ENCODE measurements at places on chromosomes 5 and 9. TPM values are rescaled to one million over a fixed set of nuclear protein-coding genes. Genes with fewer than 3 reads are reported as not detected.

DNA sequence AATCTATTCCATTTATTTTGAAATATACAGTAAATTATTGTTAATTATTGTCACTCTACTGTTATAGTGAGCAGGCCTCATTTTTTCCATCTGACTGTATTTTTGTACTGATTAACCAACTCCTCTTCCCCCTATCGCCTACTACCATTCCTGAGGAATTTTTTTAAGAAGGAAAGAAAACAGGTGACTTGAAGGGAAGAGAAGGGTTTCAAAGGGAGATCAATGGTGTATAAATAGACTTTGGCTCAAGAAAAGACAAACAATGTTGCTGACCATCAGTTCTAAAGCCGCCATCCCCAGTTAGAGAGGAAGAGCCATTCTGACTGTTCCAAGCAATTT, 69.7 kb downstream of the BAAT start:
- no peak for DNase-seq

DNA sequence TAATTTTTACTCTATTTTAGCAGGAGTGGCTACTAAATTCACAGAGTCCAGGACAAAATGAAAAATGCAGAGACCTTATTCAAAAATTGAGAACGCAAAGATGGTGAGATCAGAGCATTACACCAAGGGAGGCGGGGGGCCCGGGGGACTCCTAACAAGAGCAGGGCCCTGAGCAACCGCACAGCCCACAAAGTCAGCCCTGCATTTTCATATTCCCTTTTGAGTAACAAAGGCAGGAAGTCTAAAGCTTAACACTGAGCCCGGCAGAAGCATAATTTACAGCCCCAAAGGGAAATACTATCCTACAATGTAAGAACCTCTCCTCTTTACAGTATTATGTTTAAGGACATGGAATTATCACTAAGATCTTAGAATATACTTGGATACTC, 69.4 kb downstream of the TLE1 start:
- DNase-seq = no peak

DNA sequence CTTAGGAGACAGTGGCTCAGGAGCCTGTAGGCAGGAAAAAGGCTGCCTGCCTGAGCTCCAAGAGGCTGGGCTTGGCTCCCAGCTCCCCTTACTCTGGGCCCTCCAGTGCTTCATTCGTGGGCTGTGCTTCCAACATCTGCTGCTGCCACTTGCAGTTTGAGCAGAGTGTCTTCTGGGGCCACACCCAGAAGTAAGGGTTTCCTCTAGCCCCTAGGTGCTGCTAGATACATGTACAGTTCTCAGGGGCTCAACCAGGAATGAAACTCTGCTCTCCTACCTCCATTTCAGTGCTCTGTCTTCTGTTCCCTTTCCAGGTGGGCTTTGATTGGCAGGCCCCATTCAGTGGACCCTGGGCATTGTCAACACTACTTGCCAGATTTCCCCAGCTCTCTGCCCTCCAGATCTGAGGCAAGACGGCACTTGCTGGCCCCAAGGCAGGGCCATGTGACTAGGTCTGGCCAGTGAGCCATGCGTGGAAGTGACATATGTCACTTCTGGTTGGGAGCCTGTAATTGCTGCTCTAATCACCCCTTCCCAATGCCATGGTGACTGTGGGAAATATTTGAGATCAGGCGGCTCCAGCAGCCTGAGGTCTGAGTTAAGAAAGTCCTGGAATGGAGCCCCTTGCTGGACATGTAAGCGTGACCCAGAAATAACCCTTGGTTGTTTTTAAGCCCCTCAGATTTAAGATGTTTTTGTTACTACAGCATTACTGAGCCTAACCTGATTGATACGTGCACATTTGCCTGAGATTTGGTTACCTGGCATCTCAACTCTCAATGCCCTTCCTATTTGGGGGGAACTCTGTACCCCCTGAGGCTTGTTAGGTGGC, 9.4 kb upstream of the BOD1 start:
- DNase-seq = no peak

DNA sequence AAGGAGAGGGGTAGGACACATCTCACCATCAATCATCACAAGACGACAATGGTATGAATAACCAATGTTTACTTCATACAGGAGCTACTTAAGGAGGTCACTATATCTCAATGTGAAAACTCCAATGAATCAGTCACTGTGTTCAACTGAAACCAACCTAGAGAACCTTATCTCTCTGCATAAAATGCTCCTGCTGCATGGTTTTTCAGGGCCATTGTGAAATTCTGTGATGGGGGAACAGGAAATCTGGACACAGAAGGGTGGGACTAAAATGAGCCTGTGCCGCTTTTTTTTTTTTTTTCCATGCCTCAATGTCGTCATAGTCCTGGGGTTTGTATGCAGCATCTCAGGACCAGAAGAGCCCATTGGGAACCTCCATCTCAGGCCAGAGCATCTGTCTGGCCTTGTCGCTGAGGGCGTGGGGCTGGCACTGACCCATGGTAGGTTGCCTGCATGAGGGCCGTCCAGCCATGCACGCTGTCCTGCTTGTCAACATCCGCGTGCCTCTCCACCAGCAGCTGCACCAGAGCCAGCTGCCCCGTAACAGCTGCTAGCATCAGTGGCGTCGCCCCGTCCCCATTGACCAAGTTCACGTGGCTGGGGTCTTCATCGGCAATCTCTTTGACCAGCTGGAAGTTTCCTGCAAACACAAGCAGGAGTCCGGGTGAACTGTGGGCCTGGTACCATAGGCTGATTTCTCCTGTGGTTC, 12.7 kb downstream of the ANKS6 start:
- DNase-seq = peak; percentile 14

- DNase-seq = no peak
Measured at GRCh38 chr5:59466271-59466670, 427.3 kb downstream of the PDE4D start.

GRCh38 chr5:93954421-93955069, 213.1 kb upstream of the POU5F2 start:
- no peak for DNase-seq

The BARHL1 gene
- total RNA-seq = not detected

- no peak for DNase-seq
Measured at GRCh38 chr9:86315078-86315477, 32.7 kb upstream of the ISCA1 start.

DNA sequence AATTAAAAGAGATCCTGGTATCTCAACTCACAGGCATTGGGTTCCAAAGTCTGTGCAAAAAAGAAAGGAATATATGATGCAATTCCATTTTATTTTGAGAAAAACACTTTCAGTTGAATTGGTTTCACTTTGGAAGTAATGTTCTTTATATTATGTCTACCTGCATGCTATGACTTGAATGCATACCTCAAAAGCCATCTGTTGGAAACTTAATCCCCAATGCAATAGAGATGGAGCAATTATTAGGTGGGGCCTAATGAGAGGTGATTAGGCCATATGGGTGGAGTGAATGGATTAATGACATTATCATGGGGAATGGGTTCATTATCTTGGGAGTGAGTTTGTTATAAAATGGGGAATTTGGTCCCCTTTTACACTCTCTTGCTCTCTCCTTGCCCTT, 293.3 kb downstream of the CSNK1G3 start:
- no peak for DNase-seq

DNA sequence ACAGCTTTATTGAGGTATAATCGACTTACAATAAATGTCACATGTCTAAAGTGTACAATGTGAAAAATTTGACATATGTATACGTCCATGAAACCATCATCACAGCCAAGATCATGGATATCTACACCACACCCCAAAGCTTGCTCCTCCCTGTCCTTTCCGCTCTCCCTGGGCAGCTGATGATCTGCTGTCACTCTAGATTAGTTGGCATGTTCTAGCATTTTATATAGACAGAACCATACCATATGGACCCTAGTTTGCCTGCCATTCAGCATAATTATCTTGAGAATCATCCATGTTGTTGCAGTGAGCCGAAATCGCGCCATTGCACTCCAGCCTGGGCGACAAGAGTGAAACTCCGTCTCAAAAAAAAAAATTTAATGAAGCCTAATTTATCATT, 42.5 kb downstream of the ERGIC1 start:
- no peak for DNase-seq

DNA sequence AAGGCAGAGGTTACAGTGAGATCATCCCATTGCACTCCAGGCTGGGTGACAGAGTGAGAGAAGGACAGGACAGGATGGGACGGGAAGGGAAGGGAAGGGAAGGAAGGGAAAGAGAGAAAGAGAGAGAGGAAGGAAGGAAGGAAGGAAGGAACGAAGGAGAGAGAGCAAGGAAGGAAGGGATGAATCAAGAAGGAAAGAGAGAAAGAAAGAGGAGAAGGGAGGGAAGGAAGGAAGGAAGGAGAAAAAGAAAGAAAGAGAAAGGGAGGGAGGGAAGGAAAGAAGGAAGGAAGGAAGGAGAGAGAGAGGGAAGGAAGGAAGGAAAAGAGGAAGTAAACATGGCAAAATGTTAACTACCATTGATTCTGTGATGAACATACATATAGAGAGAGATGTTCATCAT, 28.8 kb downstream of the SGTB start:
- DNase-seq = no peak

The MAPK9 gene
- 50.2 TPM for total RNA-seq

DNA sequence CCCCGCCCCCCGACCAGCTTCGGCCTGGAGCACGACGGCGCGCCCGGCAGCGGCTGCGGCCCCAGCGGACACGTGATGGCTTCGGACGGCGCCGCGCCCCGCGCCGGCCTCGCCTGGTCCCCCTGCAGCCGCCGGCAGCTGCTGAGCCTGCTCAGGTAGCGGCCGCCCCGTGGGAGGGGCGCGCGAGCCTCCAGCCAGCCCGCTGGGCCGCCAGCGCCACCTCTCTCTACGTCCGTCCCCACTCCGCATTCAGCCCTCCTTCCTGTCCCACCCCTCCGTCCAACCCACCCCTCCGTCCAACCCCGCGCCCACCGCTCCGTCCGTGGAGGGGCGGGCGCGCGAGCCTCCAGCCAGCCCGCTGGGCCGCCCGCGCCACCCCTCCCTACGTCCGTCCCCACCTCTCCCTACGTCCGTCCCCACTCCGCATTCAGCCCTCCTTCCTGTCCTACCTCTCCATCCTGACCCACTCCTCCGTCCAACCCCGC, 6.5 kb downstream of the ADAMTS13 start:
- DNase-seq = peak; percentile 33

DNA sequence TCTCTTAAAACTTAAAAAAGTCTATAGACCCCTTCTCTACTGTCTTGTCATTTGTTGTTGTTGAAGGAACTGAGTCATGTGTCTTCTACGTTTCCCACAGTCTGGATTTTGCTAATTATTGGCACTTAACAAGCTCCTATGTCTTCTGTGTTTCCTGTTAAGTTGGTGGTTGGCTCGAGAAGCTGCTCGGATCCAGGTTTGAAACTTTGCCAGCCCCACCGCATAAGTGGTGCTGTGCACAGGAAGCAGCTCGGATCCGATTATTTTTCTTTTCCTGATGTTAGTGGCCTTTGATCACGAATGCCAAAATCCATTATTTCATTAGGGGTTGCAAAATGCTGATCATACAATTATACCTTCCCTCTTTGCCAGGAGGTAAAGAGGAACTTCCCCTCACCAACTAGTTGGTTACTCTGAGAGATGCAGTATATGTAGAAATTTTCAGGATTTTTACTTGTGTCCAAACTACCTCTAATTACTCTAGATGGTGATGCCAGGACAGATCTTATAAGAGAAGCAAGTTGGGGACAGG, 186.5 kb downstream of the NSG2 start:
- no peak for DNase-seq

GRCh38 chr5:146799231-146799630, 79.3 kb downstream of the PPP2R2B start:
- DNase-seq = no peak

The UGT3A1 gene
- total RNA-seq = not detected

DNA sequence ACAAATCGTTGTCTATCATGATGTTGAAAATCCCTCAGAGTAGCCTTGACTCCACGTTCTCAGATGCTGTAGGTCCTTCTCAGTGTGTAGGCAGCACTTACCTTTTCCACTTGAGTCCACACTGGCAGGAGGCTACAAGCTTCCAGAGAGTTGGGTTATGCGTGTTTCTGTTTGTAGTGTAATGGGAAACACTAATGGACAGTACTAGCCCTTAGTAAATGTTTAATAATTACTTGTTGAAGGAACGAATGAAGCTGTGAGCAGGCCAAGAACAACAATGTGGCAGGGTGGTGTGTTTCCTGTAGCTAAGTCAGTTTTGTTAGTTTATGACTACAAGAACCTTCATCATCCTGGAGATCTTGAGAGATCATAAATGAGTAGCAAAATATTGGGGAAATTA, 83.5 kb downstream of the ARHGAP26 start:
- no peak for DNase-seq

GRCh38 chr5:746258-746761, 38.2 kb downstream of the ZDHHC11B start:
- DNase-seq = no peak

The ABCA1 gene
- 11.2 TPM for total RNA-seq

DNA sequence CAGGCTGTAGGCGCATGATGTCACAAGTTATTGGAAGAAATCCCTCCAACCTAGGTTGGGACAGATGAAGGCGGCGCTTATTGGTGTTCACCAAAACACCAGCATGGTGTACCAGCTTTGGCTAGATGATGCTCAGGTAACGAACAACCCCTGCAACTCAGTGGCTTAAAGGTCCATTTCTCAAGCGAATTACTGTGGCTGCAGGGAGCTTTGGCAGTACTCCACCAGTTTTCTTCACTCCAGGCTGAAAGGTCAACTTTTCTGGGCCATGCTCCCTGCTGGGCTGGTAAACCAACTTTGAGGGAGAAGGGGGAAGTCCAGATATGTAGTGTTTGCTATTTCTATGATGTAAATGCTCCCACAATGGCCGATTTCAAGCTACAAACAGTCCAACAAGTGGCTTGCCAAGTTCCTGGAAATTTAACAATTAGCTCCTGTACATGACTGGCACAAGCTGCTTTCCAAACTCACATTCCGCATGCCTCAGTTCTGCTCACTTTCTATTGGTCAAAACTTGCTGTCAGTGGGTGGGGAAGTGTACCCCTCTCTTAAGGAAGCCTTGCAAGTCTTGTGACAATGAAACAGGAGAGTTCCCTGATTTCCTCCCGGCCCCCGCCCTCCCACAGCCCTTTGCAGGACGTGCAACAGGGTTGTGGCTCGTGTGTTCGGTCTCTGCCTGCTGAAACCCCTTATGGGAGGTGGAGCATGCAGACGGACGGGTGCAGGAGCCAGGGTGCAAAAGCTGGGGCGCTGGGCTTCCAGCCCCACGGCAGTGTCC, 588 bp upstream of the ZBED3 start:
- peak; percentile 42 for DNase-seq

The CYSRT1 gene
- 0.64 TPM for total RNA-seq

GRCh38 chr9:134355561-134356279, 29.5 kb downstream of the RXRA start:
- peak; percentile 84 for DNase-seq

GRCh38 chr5:61311056-61311610, 20.9 kb upstream of the ZSWIM6 start:
- DNase-seq = no peak

DNA sequence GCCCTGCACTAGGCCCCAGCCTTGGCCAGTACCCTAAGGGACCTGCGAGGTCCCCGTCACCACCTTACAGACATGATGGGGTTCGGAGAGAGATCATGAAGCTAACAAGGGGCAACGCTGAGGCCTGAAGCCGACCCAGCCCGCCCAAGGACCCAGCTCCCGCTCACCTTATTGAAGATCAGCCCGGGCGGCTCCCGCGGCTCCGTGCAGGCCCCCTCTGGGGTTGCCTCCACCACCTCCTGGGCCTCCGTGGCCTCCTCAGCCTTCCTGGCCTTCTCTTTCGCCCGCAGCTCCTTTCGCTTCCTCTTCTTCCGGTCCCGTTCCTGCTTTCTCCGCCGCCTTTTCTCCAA, 3.6 kb downstream of the SURF6 start:
- no peak for DNase-seq

The RGS14 gene
- 9.1 TPM for total RNA-seq
